ENCODE measurements at places on chromosomes 11 and 22.

DNA sequence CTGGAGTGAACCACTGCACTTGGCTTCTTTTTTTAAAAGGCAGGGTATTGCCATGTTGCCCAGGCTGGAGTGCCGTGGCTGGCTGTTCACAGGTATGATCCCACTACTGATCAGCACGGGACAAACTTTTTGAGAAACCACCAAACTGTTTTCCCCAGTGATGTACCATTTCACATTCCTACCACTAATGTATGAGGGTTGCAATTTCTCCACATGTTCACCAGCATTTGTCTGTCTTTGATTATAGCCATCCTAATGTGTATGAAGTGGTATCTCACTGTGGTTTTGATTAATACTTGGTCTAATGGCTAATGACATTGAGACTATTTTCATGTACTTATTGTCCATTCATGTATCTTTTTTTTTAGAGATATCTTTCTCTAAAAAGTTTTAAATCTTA is 41.5 kb upstream of the EP300 start:
- DNase-seq = no peak

DNA sequence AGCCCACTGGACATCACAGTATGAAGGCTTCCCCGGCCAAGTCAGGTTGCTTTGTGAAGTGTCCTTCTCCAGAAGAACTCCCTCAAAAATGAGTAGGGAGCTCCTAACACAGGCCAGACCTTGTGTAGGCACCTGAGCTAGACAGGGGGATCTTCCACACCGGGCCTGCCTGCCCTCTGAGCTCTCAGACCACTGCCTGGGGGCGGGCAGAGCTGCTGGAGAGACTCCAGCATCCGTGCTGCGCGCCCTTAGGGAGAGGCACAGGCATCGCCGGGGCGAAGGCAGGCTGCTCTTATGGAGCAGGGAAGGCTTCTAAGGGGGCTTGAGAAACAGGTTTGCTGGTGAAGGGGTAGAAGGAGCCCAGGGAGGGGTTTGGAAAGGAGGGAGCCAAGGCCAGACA is 4.4 kb downstream of the KCNJ5 start:
- no peak for DNase-seq

GRCh38 chr11:119361941-119362725 is 15.6 kb upstream of the MFRP start:
- no peak for DNase-seq

DNA sequence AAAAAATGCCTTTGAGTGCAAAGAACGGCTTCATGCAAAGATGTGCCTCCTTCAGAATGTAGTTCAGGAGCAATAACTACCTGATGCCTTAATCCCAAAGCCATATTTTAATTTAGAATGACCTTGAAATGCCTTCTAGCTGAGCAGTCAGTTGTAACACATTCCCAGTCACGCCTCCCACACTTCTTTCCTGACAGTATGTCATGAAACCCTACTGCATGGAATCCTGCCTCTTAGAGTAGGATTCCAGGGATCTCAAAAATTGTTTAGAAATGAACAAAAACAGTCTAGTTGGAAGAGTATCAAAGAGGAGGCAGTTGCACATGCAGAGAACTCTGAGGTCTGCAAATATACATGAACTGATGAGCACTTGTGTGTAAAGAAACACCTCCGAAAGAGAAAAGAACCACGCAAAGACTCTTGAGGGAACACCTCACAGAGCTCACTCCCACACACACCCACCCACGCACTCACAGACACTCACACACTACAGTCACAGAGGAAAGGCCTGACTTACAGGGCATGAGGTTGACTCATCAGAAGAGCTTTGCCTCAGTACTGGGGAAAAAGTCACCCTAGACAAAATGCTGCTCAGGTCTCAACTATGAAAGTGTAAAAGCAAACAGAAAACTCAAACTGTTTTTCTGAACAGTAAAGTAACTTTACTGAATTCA is 77.4 kb downstream of the GGTLC2 start:
- DNase-seq = no peak

DNA sequence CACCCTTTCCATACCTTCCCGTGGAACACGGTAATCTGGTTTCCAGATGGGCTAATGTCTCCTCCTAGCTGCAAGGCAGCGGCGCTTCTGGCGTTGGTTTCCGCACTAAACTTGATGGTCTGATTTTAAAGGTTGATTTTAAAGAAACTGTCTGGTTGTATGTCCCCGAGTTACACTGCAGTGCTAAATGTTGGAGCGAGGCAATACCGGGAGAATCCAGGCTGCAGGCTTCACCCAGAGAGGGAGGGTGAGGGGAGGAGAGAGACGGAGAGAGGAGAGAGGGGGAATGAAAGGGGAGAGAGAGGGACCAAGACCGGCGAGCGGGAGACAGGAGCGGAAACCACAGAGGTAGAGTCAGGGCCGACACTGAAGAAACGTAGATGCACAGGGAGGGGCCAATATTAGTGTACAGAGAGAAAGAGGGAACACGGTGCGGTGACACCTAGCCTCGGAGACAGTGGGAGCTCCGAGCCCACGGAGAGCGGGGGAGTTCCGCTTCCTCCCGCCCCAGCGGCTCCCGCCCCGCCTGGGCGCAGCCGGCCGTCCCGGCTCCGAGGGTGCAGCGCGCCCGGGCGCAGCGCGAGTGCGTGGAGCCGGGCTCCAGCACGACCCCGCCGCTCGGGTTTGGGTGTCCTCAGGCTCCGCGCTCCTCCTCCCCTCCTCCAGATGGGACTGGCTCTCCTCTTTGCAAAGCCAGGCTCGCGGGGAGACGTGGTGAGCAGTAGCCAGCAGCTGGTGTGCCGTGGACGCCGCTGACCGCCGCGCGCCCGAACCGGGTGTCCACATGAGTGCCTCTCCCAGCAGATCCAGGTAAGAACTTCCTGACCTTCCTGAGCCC is 71.9 kb upstream of the GRAMD1B start:
- no peak for DNase-seq

DNA sequence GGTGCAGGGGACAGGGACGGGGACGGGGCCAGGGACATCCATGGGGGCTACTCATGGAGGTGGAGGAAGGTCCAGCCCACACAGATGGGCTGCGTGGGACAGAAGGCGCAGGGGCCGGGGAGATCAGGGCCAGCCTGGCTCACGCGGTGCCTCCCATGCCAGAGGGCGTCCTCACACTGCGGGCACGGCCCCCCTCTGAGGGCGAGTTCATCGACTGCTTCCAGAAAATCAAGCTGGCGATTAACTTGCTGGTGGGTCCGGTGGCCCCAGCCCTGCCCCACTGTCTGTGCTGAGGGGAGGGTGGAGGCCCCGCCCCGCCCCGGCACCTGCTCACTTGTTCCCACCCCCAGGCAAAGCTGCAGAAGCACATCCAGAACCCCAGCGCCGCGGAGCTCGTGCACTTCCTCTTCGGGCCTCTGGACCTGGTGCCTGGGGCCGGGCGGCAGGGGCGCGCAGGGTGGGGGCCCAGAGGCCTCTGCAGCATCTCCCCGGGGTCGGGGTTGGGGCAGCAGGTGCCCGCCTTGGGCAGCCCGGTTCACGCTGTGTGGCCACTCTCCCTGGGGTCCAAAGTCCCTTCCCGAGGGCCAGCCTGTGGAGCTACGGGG is 15.8 kb downstream of the EPS8L2 start:
- no peak for DNase-seq

DNA sequence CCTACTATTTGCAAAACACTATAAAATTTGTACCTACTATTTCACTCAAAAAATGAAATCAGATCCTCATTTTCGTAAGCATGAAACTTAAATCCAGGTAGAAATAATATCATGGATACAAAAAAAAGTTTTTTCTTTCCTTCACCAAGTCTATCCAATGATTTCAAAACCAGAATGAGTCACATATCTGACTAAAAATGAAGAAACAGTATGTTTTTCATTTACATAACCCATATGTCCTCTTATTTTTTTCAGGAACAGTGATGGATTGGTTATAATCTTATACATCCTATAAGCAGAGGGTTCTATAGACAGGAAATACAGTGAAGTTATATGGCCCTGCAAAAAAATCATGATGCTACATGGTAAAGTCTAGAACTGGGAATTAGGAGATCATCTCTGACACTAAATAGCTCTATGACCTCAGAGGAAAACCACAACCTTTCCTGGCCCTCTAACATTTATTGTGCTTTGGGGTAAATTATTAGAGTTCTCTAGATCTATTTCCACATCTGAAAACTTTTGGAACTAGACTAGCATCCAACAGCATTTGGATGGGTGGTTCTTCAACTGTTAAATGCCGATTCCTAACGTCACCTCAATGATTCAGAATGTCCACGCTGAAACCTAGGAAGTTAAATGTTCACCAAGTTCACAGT is 10.9 kb downstream of the MTMR2 start:
- no peak for DNase-seq

- DNase-seq = no peak
Measured at GRCh38 chr11:15493921-15494620, 379.3 kb downstream of the INSC start.
